ENCODE measurements at places on chromosomes 5 and 9.

GRCh38 chr5:127330116-127330515, 39.5 kb downstream of the MEGF10 start:
- DNase-seq = no peak

- peak; percentile 88 for DNase-seq
These were observed 7.0 kb downstream of the ASS1 start for GRCh38 chr9:130451509-130452388.

DNA sequence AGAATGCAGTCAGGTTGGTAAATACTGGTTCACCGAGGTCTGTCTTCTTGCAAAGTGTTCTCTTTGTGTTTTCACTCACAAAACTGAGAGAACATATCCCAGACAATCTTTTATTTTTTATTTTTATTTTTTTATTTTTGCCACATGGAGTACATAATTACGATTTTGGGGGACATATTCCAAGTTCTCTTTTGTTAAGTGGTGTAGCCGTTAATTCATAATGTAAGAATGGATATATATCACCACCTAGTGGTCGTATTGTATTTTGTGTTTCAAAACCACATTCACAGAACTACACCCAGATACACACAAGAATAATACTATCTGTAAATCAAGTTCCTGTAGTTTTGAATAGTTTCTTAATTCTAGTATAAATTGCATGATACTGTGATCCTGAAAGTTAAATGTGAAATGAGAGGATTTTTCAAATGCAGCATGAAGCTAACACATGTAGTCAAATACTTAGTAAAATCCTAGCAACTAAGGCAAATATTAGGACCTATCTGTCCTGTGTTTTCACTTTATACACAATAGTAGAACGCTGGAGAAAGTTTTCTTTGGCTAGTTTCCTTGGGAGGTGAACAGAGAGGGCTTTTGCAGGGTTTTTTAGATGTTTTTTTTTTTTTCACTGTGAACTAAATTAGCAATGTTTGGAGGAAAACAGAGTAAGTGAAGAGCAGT, 92.7 kb downstream of the VCAN start:
- DNase-seq = peak; percentile 2

DNA sequence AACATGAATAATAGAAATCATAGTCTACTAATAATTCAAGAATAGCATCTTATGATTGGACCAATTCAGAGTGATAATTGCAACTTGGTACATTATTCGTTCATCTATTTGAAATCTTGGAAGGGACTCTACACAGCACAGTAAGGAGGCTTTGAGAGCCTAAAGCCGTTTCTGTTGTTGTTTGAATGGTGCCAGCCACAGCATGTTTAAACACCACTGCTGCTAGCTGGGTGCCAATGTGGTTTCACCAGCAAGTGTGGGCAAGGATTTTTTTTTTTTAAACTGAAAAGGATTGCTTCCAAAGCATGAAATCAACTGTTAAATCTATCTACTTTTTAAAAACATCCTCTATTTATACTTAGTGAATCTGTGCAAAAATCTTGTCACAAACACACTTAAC, 253.9 kb upstream of the MAP3K1 start:
- no peak for DNase-seq

- DNase-seq = no peak
These were observed 385.7 kb downstream of the BNC2 start for GRCh38 chr9:16484744-16485143.

- DNase-seq = no peak
These were observed 289.9 kb downstream of the DMAC1 start for GRCh38 chr9:7509576-7510145.

GRCh38 chr5:98785244-98785643, 11.8 kb downstream of the RGMB start:
- DNase-seq = no peak

- no peak for DNase-seq
These were observed 287.6 kb upstream of the MSX2 start for GRCh38 chr5:174436750-174437149.

DNA sequence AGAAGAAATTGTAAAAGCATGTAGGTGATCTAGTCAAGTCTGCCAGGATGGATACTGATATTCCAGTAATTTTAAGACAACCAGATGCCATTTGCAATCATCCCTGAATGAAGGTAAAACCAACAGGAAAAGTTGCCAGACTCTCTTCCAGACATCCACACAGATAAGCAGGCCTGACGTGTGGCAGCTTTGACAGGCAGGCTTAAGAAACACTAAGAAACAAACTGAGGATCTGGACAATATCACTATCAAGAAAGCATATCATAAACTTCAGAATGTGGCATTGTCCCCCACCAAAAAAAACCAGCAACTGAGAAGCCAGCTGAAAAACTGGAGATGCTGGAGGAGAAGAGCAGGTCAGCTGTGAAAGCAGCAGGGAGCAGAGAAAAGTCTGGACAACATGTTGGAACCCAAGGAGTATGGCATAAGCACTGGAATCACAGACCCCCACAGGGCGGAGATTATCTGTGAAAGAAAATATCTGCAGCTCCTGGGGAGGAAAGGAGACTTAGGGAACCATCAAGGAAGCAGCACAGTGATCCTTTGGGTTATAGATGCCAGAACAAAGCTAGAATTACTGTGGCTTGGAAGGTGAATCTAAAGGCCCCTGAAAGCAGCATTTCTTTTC, 307.0 kb downstream of the CWC27 start:
- no peak for DNase-seq

GRCh38 chr9:128551657-128552152, 682 bp upstream of the SPTAN1 start:
- no peak for DNase-seq

DNA sequence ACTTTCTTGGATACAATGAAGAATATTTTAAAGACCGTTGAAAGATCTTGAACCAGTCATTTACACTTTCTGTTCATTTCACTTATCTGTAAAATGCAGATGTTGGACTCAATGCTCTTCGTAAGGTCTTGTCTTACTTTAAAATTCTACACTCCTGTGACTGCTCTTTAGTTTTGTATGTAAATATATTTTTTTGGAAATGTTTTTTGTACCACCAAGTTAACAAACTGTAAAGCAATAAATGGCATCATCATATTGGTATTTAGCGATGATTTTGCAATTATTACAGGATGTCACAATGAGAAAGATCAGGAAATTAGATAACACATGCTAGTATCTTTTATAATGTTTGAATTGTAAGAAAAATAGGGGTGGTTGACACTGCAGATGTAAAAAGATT, 80.8 kb upstream of the GNAQ start:
- DNase-seq = no peak

GRCh38 chr9:114434878-114435311, 47.1 kb upstream of the AKNA start:
- peak; percentile 34 for DNase-seq
